ENCODE measurements at places on chromosomes 7 and 10.
A peak's percentile ranks its signal among the peaks of the same experiment; 100 is the strongest.

- DNase-seq = no peak
Measured at GRCh38 chr7:122269241-122269640, 35.3 kb downstream of the FEZF1 start.

- DNase-seq = no peak
Measured at GRCh38 chr10:124387078-124387874, 31.4 kb downstream of the OAT start.

- DNase-seq = no peak
Measured at GRCh38 chr7:20326342-20326741, 4.4 kb upstream of the ITGB8 start.

GRCh38 chr7:151556592-151556991 is 36.9 kb upstream of the RHEB start:
- DNase-seq = no peak

DNA sequence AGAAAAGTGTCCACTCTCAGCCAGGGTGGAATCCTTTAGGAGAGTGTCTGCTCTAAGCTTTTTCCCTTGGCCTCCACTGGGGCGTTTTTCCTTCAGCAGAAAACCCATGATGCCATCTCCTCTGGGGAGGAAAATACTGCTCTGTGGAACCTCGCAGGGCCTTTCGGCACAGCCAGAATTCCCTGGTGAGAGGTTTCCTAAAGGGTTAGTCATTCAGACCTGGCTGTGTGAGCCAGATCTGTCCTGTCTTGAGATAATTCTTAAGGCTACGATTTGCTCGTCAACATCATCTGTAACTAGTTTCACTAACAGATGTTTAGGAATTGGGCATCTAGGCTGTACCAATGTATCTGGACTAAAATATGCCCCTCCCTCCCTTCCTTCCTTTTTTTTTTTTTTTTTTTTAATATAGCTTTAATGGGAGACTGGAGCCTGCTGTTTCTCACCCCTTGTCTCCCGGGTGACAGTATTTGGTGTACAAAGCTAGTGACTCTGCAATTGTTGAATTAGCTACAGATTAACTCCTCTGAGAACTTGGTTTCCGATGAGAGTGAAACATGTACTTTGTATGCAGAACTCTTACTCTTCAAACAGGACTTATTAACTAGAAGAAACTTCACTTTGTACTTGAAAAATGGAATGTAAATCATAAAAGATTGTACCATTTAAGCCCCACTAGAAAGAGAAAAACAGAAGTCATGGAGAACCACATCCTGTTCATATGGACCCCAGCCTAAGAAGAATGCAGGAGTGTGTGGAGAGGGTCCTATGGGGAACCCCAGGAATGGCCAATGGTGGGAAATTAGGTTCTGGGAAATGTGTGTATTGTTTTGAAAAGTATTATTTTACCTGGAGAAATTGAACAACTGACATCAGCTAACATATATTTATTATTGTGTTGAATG is 230.9 kb downstream of the CAMK1D start:
- DNase-seq = no peak

DNA sequence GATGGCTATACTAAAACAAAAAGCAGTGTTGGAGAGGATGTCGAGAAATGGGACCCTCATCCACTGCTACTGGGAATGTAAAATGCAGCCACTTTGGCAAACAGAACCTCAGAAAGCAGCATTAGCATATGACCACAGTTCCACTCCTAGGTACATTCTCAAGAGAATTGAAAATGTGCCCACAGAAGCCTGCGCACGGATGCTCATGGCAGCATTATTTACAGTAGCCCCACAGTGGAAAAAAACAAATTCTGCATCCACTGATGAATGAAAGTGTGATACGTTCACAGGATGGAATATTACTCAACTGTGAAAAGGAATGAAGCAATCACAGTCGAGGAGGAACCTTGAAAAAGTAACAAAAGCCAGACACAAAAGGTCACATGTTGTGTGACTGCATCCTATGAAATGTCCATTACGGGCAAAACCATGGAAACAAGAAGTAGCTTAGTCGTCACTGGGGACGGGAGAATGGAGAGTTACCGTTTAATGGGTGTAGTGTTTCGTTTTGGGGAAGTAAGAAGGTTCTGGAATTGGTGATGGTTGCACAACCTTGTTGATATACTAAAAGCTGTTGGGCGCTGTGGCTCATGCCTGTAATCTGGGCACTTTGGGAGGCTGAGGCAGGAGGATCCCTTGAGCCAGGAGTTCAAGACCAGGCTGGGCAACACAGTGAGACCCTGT is 2.5 kb upstream of the UPK3B start:
- DNase-seq = no peak

- DNase-seq = peak; percentile 56
Measured at GRCh38 chr7:129367700-129368388, 66.4 kb upstream of the STRIP2 start.

Data from stimulated activated CD4-positive, alpha-beta T cell treated with anti-CD3 and anti-CD28 coated beads, Interleukin-2, amount 100 ng/mL, for 4 hours (primary cell).